ENCODE measurements at places on chromosomes 6 and 20.

DNA sequence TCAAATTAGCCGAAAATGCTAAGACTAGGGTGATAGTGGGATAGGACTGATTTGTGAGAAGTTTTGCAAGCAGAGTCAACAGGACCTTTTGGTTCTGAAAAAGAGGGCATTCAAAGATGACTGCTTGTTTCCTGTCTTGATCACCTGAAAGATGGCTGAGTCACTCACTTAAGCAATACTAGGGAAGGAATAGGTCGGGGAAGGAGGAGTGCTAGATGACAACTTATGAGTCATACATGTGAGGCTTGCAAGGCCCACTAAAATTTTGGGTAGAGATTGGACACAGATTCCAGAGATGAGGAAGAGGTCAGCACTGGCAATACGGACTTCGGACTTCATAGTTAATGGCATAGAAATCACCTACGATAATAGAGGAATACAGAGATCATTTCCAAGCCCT lies 89.2 kb downstream of the FAM83B start:
- no peak for DNase-seq

DNA sequence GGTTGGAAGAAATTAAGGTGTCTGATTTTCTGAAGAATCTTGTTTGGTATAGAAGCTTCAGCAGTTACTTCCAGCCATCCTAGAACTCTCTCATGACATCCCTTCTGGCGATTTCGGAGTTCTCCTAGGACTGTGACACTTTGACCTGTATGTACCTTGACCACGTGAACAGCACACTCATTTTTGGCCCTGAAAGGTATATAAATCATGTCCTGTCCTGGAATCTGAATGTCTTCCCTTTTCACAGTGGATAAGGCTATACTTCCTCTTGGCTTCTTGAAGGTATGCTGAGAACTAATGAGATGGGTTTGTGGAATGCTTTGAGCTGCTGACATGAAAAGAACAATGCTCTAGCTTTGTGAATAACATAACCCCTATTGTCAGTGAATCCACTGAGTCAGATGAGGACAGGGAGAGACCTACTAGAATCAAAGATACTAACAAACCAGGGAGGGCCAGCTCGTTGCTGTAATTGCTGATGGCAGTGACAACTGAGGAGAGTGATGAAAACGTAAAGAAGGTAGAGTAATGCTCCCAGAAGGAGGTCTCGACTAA lies 6.0 kb upstream of the ZDHHC14 start:
- no peak for DNase-seq

GRCh38 chr6:12249541-12250382 lies 40.4 kb upstream of the EDN1 start:
- DNase-seq = no peak

GRCh38 chr6:113067612-113068275 lies 720.6 kb downstream of the RFPL4B start:
- no peak for DNase-seq

DNA sequence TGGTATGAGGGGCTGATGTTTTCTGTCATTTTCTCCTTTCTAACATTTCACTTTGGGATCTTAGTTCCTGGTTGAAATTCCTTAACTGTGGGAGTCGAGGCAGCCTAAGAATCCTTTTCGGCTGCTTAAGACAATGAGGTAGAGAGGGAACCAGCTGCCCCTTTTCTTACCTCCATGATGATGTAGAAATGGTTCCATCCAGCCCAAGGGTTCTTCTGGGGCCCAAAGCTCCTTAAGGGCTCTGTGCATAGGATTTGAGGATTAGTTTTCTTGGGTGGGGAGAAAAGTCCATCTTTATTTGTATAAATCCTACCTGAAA lies 33.5 kb downstream of the SYNJ2 start:
- no peak for DNase-seq

DNA sequence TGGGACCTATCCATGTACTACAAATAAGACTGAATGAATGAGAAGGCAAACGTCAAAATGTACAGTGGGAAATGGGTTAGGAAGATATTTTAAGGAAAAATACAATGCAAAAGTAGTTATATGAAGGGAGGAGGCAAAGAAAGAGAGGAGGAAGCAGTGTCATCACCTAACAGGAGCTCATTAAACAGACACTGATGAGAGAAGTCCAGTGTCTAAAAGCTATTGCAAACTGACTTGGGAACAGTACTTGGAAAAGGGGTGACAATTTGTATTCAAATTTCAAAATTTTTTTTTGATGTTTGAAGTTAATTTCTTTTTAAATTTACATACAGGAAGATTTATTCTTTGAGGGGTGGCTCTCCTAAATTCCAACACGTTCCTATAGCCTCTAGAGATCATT lies 143.5 kb upstream of the NOX3 start:
- DNase-seq = no peak
